Caco-2 (cell line): ENCODE measurements at places on chromosomes 6 and 20. TPM values are rescaled to one million over a fixed set of nuclear protein-coding genes. Genes with fewer than 3 reads are reported as not detected.

DNA sequence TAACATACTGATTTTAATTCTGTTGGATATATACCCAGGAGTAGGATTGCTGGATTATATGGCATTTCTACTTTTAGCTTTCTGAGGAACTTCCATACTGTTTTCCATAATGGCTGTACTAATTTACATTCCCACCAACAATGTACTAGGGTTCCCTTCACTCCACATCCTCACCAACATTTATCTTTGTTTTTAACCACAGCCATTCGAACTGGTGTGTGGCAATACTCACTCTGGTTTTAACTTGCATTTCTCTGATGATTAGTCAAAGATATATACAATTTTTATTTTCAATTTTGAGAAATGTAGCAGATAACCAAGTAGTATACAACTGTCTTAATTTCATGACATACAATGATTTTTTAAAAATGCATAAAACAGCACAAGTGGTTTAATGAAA lies 30.3 kb upstream of the ADGRG6 start:
- DNase-seq = no peak

IBTK gene
- 29.4 and 30.3 TPM in 2 replicates for total RNA-seq

DNA sequence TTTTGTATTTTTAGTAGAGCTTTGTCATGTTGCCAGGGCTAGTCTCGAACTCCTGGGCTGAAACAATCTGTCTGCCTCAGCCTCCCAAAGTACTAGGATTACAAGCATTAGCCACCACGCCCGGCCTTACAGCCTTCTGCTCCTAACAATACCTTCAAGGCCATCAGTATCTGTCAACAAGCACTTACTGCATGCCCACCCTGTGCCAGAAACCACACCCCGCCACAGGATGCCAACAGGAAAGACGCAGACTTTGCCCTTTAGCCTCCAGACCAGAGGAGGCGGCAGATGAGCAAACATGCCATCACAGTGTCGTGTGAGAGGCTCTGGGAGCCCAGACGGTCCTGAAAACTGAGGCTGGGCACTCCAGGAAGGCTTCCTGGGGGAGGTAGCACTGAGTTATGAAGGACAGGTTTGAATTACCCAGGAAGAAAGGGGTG lies 34.7 kb upstream of the TGM3 start:
- no peak for DNase-seq

DNA sequence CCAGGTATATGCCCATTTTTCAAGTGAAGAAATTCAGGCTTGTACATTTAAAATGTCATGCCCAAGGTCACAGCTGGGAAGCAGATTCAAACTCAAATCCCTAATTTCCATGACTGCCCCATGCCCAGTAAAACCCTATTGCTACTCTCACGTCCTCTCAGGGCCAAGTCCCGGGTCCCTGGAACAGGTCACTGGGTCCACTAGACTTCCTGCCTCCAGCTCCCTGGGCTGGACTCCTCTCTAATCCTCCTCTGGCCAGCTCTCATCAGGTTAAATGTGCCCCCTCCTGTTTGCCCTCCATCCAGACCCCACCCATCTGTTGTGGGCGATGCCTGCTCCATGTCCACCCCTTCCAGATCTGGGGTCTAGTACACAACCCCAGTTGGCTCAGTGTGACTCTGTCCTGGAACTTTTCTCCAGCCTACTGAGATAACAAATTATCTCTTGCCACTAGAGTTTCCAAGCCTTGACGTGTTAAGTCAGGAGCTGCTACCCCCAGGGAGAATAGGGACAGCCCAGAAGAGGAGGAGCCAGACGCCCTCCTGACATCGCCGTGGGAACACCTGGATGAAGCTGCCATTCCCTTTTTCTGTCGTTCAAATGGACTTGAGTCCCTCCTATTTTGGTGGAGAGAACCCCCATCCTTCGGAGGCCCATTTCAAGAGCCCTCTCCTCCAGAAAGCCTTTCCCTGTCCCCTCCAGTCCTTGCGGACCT lies 3.7 kb upstream of the SPDEF start:
- DNase-seq = no peak

DNA sequence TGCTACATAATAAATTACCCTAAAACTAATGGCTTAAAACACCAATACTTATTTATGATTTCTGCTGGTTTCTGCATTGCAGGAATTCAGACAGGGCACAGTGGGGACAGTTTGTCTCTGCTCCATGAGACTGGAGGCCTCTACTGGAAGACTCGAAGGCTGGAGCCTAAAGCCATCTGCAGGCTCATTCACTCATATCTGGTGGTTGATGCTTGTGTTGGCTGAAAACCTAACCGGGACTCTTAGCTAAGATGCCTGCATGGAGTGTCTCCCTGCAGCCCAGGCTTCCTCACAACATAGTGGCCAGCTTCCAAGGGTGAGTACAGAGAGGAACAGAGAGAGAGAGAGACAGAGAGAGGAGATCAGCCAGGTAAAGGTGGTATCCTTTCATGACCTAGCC lies 195.5 kb upstream of the FOXA2 start:
- no peak for DNase-seq

DNA sequence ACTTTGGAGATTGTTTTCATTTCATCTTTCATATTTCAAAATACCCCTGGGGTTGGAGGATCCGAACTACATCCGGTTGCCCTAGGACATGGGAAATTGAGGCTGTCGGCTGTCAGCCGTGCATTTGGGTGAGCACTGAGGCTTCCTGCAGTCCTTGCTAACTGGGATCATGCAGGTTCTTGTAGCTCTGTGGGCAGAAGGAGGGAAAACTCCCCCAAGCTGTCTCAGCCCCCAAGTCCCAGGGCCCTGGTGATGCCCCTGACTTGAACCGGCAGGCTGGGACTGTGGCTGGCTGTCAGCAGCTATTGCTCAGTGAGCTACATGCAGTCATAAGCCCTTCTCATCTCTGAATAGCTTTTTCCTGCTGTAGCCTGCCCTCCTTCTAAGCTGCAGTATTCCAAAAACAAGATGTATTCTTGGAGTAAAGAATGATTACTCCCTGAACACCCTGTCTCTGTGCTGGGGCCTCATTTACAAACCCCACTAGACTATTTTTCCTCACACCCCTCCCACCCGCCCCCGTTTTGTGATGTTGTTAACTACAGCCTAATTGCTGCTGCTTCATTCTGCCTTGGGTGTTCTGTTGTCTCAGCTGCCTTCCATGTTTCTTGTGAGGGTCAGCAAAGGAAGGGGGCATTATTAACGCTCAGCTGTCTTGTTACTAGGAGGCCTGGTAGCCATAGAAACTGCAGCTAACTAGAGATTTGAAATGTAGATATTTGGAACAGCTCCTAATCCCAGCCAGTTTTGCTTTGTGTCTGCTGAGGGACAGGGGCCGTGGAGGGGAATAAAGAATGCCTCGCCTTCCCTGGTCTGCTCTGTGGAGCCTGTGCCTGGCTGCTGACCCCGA lies 18.1 kb downstream of the MTRES1 start:
- DNase-seq = no peak

GRCh38 chr6:143064271-143064670 lies 3.6 kb downstream of the AIG1 start:
- no peak for DNase-seq

MMP24 gene
- 13.0 and 15.6 TPM in 2 replicates for total RNA-seq

KCNK15 gene
- 2.9 and 3.4 TPM in 2 replicates for total RNA-seq

THEMIS gene
- total RNA-seq = not detected in 2 replicates

DNA sequence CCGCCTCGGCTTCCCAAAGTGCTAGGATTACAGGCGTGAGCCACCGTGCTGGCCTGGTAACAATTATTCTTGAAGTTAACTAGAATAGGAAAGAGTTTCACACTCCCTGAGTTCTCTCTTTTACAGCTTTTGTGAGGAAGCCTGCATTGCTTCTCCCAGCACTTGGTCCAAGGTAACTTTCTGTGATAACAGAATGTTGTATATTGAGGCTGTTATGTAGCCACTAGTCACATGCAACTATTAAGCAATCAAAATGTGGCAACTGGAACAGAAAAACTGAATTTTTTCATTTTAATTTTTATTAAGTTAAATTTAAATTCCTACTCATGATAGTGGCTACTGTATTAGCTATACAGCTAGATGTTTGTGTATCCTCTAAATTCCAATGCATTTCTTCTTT lies 2.5 kb downstream of the TRIM38 start:
- no peak for DNase-seq

DNA sequence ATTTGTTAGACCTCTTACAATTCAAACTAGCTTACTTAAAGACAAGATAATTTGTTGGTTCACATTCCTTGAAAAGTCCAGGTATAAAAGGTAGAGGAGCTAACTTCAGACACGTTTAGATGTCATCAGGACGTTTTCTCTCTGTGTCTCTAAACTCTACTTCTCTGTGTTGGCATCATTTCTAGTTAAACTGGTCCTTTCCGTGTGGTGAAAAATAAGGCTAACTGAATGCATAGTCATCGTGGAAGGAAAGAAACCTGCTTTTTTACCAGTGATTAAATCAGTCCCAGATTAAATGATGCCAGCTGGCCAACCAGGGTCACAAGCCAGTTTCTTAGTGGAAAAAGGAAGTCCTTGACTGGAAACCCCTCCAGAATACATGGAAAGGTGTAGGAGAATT lies 168.4 kb upstream of the AHI1 start:
- no peak for DNase-seq

GRCh38 chr6:17062871-17063440 lies 38.9 kb upstream of the STMND1 start:
- no peak for DNase-seq

ECT2L gene
- total RNA-seq = not detected in 2 replicates

- no peak for DNase-seq
Observed at GRCh38 chr6:157711060-157711459, 112.0 kb upstream of the SNX9 start.

- DNase-seq = no peak
Observed at GRCh38 chr20:42267793-42268384, 649.7 kb upstream of the CHD6 start.

SNTA1 gene
- total RNA-seq = 13.6 and 15.4 TPM in 2 replicates

DNA sequence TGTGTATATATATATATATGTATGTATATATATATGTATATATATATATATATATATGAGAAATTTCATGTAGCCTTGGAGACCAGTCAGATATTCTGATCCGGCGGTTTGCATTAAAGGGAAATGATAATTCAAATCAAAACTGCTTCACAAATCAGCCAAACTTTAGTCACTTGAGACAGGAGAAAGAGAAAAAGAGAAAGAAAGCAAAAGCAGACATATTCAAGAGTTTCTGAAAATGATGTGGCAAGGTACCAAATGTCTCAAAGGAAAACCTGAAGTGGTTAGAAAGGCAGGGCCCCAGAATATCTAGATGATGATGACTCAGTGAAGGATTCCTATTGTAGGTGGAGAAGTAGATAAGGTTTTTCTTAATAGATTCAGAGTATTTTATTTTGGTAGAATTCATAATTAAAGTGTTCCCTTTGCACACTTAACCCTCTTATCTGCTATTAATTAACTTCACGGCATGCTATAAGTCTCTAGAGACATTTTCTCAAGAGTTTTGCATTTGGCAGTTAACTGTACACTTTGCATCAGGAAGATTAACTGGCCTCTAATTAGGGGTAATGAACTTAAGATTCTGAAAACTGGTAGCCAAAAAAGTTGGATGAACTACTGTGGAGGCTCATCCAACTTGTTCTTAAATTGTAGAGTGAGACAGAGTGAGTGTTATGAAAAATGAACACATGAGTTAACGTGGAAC lies 50.1 kb upstream of the ASF1A start:
- DNase-seq = no peak

DNA sequence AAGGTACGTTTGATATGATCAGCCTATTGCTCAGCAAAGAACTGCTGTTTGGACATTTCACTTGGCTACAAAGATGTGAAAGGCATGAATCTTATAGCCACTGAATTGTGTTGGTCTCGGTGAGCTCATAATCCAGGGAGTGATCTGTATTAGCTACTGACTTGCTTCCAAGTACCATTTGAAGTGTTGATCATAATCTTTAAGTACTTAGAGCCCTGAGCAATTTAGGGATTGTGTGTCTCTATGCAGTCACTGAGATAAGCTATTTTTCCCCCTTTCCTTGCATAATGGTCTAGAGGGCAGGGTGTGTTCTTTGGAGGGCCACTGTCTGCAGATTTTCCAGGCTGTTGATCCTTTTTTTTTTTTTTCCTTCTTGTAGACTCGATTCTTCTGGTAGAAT lies 393.6 kb downstream of the ESR1 start:
- no peak for DNase-seq

ENPP1 gene
- 4.6 and 4.8 TPM in 2 replicates for total RNA-seq

GRCh38 chr6:154301839-154302752 lies 54.5 kb downstream of the IPCEF1 start:
- no peak for DNase-seq

GRCh38 chr6:154993710-154994109 lies 1.4 kb upstream of the TIAM2 start:
- DNase-seq = no peak

DNA sequence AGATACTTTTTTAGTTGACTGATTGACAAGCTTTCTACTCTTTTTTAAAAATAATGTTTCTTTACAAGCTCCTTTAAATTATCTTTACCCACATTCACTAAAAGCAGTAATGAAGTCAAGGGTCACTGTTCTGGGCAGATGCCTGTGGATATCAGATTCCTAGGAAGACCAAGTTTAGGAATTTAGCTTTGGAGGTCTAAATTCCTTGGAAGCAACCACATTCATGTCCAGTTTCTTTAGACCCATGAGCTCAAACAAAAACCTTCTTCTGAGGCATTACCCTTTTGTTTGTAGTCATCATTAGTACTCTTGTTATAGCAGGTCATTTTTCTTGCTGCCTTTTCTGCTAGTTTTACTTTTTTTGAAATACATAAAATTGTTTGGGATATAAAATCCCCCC lies 462.9 kb upstream of the JAG1 start:
- no peak for DNase-seq

DNA sequence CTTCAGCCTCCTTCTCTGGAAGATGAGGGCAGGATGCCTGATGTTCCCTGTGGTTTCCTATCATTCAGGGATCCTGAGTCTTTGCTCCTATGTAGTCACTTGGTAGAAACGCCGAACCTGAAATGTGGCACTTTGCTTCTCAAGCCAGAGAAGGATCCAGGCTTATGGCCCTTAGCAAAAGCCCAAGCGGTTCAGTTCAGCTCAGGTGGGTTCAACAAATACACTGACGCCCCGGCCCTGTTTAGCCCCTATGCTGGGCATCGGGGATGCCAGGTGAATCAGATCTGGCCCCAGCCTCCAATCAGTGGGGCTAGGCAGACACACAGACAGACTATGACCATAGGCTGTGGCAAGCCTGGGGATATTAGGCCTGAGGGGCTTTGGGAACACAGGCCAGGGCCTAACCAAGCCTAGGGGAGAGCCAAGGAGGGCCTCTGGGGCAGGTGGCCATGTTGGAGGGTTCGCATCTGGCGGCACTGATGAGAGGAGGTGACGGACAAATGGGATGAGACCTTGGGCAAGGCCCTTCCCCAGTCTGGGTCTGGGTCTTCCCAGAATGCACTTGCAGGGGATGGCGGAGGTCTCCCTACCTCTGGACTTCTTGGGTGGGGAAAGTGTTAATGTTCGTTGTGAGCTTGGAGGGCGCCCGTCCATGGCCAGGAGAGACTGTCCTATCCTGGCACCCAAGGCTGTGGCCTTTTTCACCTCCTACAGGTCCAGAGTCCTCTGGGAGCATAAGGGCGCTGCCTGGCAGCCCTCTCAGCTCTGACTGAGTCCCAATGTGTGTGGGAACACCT lies 17.6 kb upstream of the SRC start:
- DNase-seq = no peak
